ENCODE measurements at places on chromosomes 7 and 10. TPM values are rescaled to one million over a fixed set of nuclear protein-coding genes. Genes with fewer than 3 reads are reported as not detected.

DNA sequence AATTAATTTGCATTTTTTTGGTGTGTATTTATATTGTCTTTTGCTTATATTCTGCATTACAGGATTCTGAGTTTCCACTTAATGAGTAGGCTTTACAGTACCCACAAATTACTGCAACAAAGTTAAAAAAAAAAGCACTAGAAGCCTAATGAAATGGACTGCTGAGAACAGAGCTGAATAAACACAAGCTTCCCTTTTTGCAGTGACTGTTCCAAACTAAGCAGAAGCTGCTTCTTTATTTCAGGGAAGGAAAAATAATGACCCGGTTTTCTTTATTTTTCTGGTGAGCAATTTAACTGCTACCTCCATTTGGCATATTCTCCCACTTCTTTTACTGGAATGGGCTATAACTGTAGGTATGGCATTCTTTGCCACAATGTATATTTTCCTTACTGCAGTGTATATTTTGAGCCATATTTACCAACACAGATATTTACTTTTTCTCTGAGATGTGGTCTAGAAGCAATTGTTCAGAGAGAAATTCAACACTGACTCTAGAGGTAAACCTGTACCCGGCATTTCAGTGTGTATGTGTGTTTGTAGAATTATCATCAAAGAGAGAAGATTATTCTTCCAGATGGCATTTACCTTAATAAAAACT lies 56.9 kb downstream of the HDAC9 start:
- no peak for DNase-seq
- no peaks in the 10 kb centered on the region for H3K4me1 ChIP-seq
- no peak overlapping the region for H3K4me3 ChIP-seq
- no peaks in the 10 kb centered on the region for H3K36me3 ChIP-seq
- H3K27me3 ChIP-seq: no peaks in the 10 kb centered on the region

GRCh38 chr10:93060887-93061593 lies 442 bp downstream of the CYP26C1 start:
- no peak for DNase-seq
- H3K27ac ChIP-seq: no peak overlapping the region
- no peaks in the 10 kb centered on the region for H3K4me1 ChIP-seq
- no peaks in the 10 kb centered on the region for H3K36me3 ChIP-seq
- no peaks in the 10 kb centered on the region for H3K27me3 ChIP-seq

- peaks cover 18% of the 10 kb centered on the region for H3K27me3 ChIP-seq
These were observed 164.6 kb upstream of the PPP1R3A start for GRCh38 chr7:114083166-114084001.

- H3K36me3 ChIP-seq: no peaks in the 10 kb centered on the region
- no peaks in the 10 kb centered on the region for H3K4me1 ChIP-seq
- H3K4me3 ChIP-seq: no peak overlapping the region
- H3K27ac ChIP-seq: no peak overlapping the region
- no peak for DNase-seq
These were observed 400.6 kb downstream of the DNAJB6 start for GRCh38 chr7:157737151-157738065.

DNA sequence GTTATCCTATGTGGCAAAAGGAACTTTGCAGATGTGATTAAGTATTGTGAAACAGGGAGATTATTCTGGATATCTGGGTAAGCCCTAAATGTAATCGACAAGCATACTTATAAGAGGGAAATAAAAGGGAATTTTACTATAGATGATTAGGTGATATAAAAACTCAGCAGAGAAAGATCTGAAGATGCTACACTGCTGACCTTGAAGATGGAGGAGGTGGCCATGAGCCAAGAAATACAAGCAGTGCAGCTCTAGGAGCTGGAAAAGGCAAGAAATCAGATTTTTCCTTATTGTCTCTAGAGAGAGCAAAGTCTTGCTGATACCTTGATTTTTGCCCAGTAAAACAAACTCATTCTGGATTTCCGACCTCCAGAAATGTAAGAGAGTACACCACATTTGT lies 67.7 kb downstream of the BRAF start:
- no peak for DNase-seq
- H3K36me3 ChIP-seq: no peaks in the 10 kb centered on the region
- no peak overlapping the region for H3K4me3 ChIP-seq
- H3K4me1 ChIP-seq: no peaks in the 10 kb centered on the region

The EVX1 gene
- total RNA-seq: not detected

The TBC1D12 gene
- total RNA-seq: 0.82 TPM

GRCh38 chr10:10734356-10735064 lies 283.2 kb upstream of the CELF2 start:
- no peaks in the 10 kb centered on the region for H3K27me3 ChIP-seq
- DNase-seq: no peak
- no peaks in the 10 kb centered on the region for H3K36me3 ChIP-seq
- no peak overlapping the region for H3K4me3 ChIP-seq

The MYO3A gene
- not detected for total RNA-seq

GRCh38 chr10:21393931-21394330 lies 131.6 kb downstream of the SKIDA1 start:
- no peaks in the 10 kb centered on the region for H3K27me3 ChIP-seq
- H3K4me1 ChIP-seq: no peaks in the 10 kb centered on the region
- no peak overlapping the region for H3K4me3 ChIP-seq
- DNase-seq: no peak
- no peak overlapping the region for H3K27ac ChIP-seq

DNA sequence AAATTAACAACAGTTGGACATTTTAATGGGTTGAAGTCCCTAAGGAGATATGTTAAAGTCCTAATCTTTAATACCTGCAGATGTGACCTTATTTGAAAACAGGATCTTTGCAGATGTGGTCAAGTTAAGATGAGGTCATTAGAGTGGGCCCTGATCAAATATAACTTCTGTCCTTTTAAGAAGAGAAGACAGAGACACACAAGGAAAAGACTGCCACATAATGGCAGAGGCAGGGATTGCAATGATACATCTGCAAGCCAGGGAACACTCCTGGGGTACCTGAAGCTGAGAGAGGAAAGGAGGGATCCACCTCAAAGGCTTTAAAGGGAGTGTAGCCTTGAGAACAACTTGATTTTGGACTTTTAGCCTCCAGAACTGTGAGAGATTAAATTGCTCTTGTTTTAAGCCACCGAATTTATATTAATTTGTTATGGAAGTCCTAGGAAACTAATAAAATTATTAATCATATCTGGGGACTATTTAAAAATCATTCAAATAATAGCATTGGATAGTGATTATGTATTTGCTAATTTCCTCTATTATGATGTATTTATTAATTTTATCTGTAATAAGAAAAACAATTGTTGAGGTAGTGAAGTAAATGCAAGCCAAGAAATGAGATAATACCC lies 700.0 kb upstream of the PCDH15 start:
- H3K27ac ChIP-seq: no peak overlapping the region
- no peaks in the 10 kb centered on the region for H3K36me3 ChIP-seq
- H3K27me3 ChIP-seq: no peaks in the 10 kb centered on the region
- H3K4me3 ChIP-seq: no peak overlapping the region
- DNase-seq: no peak
- no peaks in the 10 kb centered on the region for H3K4me1 ChIP-seq

DNA sequence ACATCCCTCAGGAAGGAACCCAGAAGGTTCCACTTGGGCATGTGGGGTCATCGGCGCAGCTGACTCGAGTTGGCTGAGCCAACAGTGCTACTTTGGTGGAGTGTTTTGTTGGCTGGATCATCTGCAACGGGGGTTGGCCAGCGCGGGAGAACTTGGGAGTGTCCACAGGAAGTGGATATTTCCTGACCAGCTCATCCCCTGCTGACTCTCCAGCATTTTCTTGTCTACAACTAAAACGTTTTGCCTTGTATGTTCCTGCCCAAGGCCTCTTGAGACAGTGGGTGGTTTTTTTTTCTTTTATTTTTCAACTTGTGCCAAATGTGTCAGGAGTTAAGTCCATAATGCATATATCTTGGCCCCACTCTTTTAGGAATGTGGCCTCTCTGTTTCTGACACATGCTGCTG lies 208.6 kb downstream of the ZNF365 start:
- no peak overlapping the region for H3K4me3 ChIP-seq
- H3K4me1 ChIP-seq: no peaks in the 10 kb centered on the region
- no peaks in the 10 kb centered on the region for H3K27me3 ChIP-seq
- no peaks in the 10 kb centered on the region for H3K36me3 ChIP-seq
- no peak for DNase-seq

- no peaks in the 10 kb centered on the region for H3K27me3 ChIP-seq
- H3K4me3 ChIP-seq: no peak overlapping the region
- no peak for DNase-seq
These were observed 251.5 kb downstream of the WDR11 start for GRCh38 chr10:121102706-121103105.

DNA sequence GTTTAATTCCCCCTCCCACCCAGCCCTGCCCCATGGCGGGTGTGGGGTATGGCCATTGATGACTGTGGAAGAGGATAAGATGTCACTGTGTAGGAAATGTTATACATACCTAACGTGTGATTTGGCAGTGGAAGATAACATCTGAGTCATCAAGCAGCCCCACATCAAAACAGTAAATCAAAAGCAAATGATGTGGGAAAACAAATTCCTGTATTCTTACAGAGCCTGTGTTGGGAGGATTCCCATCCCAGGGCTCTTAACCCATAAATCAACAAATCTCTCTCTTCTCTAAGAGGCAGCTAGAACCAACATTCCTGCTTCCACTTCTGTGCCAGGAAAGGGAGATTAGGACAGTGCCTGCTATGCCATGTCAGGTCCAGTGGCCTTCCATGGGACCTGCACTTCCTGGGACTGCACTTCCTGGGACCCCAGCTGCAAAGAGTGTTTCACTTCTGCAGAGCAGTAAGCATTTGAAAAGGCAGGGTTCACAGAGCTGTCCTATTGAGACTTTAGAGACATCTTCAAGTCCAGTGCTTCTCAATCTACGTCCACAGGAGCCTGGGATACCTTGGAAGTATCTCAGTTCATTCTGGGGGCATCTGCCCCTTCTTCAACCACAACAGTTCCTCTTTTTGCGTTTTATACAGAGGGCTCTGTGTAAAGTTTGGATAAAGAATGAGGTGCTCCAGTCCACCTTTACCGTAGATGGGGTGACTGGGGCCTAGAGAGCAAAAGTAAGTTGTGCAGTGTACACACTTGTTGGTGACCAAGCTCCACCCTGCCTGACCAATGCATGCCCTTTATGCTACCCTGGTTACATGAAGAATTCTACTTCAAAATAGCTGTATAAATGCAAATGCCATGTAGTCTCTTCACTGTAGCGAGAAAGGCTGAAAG lies 45.7 kb downstream of the ATXN7L1 start:
- H3K27ac ChIP-seq: no peak overlapping the region
- no peaks in the 10 kb centered on the region for H3K4me1 ChIP-seq
- no peaks in the 10 kb centered on the region for H3K27me3 ChIP-seq
- H3K4me3 ChIP-seq: no peak overlapping the region

The PRSS1 gene
- total RNA-seq: not detected

- H3K27ac ChIP-seq: no peak overlapping the region
- no peaks in the 10 kb centered on the region for H3K27me3 ChIP-seq
- no peak overlapping the region for H3K4me3 ChIP-seq
- no peaks in the 10 kb centered on the region for H3K4me1 ChIP-seq
These were observed 6.8 kb downstream of the ORAI2 start for GRCh38 chr7:102439963-102440795.

GRCh38 chr7:93883078-93883916 lies 7.3 kb downstream of the TFPI2 start:
- no peaks in the 10 kb centered on the region for H3K36me3 ChIP-seq
- no peaks in the 10 kb centered on the region for H3K27me3 ChIP-seq
- no peak overlapping the region for H3K27ac ChIP-seq
- no peak overlapping the region for H3K4me3 ChIP-seq

DNA sequence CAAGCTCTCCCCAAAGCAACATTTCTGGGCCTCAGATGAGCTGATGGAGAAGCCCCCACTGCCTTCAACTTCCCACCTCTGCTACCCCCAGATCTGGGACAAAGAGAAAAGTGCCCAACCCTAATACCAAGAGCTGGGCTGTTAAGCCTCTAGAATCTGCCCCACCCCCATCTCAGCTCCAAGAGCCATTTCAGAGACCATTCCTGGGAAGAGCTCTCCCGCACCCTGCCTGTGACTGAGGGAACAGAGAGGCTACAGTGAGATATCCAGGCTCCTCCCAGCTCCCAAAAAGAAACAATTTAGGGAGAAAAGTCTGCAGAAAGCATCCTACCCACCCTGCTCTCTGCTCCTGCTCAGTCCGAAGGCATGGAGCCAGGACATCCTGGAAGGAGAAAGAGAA lies 2.5 kb upstream of the KCNH2 start:
- no peak overlapping the region for H3K27ac ChIP-seq
- H3K27me3 ChIP-seq: peaks cover 13% of the 10 kb centered on the region
- H3K36me3 ChIP-seq: no peaks in the 10 kb centered on the region

The SLC39A12 gene
- total RNA-seq: not detected

The OR2A7 gene
- 6.1 TPM for total RNA-seq

DNA sequence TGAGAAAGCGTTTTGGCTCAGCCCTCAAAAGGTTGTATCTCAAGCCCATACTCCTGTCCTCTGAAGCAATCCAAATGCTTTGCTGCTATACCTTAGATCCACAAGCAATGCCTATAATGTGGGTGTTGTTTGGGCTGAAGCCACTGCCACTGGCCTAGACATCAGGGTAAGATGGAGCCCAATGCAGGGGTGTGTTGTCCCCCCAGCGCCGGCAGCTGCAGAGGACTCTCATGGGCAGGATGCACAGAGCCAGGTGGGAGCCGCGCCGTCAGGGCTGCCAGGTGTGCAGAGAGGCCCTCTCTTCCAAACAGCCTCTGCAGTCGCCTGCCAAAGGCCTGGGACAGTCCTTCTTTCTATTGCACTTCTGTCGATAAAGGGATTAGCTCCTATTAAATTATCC lies 205.2 kb upstream of the SHH start:
- no peak overlapping the region for H3K4me3 ChIP-seq
- no peaks in the 10 kb centered on the region for H3K4me1 ChIP-seq
- no peak overlapping the region for H3K27ac ChIP-seq
- no peaks in the 10 kb centered on the region for H3K36me3 ChIP-seq

- no peak overlapping the region for H3K4me3 ChIP-seq
- H3K36me3 ChIP-seq: no peaks in the 10 kb centered on the region
- no peak overlapping the region for H3K27ac ChIP-seq
- no peaks in the 10 kb centered on the region for H3K4me1 ChIP-seq
- DNase-seq: no peak
- no peaks in the 10 kb centered on the region for H3K27me3 ChIP-seq
These were observed 232.4 kb upstream of the RHOBTB1 start for GRCh38 chr10:61176424-61176823.

The ZPBP gene
- not detected for total RNA-seq

DNA sequence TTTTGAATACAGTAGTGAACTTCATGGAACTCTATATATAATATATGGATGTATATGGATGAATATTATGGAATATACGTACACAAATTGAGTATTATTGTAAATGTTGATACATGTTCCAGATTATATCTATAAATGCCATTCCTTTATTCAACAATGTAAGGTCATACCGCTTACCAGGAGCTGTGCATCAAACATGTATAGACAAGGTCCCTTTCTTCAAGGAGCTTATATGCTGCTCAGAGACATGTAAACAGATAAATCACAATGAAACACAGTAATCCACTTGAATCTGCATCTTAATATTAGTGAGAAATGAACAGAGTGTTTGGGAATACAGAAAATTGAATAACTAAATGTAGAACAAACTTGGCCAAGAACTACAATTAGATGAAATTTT lies 898 bp upstream of the SEM1 start:
- no peak for DNase-seq
- peaks cover 14% of the 10 kb centered on the region for H3K4me1 ChIP-seq
- no peaks in the 10 kb centered on the region for H3K36me3 ChIP-seq
- H3K4me3 ChIP-seq: no peak overlapping the region

Measured in naive thymus-derived CD4-positive, alpha-beta T cell (primary cell).